ENCODE measurements at places on chromosomes 5 and 9.
A peak's percentile ranks its signal among the peaks of the same experiment; 100 is the strongest.

- no peak for DNase-seq
Observed at GRCh38 chr9:112382501-112383364, 2.8 kb downstream of the HSDL2 start.

DNA sequence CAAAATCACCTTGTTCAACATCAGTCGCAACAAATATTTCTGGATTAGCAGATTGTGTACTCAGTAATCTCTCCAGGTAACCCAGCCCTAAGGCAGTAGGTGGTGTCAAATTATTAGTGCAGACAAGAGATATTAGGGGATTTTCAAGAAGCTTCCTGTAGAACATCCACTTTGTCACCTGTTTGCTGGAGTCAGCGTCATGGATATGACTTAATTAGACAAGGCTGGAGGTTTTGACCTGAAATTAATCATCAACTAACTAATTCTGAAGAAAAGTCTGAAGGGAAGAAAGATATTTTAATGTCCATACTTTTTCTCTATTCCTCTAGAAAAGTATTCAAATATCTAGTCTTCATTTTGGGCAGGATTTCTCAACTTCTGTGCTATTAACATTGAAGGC, 91.4 kb upstream of the CCDC112 start:
- no peak for DNase-seq

- no peak for DNase-seq
Observed at GRCh38 chr5:180469586-180469865, 24.7 kb upstream of the CNOT6 start.

GRCh38 chr5:37840053-37841034, 503 bp upstream of the GDNF start:
- DNase-seq = peak; percentile 77

GRCh38 chr5:7851617-7852289, 820 bp upstream of the CFAP90 start:
- DNase-seq = no peak

GRCh38 chr9:109011231-109011671, 2.0 kb downstream of the CTNNAL1 start:
- DNase-seq = peak; percentile 42

GRCh38 chr5:179854356-179854755, 4.3 kb downstream of the MRNIP start:
- no peak for DNase-seq

DNA sequence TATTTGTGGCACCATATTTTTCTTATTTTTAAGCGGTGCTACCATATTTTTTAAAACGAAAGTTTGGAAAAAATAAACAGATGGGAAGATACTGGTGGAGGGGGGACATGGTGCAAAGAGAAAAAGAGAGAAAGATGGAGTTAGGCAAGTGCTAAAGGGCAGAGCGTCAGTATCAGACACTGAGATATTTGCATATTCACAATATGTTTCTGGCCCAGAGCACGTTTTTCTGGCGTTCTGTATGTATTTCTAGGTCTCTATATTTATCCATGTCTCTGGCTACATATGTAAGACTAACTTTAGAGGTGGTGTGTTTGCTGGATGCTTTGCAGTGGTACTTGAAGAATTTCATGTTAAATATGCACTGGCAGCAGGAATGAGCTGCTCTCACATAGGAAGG, 414.0 kb downstream of the TLE4 start:
- DNase-seq = no peak

DNA sequence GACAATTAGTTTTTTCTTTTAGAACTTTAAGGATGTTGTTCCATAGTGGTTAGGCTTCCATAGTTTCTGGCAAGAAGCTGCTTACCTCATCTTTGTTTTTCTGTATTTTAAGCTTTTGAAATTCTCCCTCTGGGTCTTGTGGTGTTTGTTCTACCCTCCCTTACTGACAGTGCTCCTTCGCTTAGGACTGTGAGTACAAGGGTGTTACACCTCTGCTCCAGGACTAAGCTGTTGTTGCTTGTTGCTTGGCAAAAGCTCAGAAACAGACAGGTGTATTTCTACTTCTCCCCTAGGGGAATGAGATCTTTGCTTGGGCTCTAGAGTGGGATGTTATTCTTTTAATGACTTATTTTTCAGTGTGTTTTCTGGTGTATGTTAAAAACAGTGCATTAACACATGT, 225.2 kb downstream of the WDR70 start:
- DNase-seq = no peak

GRCh38 chr5:143992496-143992895, 178.0 kb downstream of the YIPF5 start:
- no peak for DNase-seq

DNA sequence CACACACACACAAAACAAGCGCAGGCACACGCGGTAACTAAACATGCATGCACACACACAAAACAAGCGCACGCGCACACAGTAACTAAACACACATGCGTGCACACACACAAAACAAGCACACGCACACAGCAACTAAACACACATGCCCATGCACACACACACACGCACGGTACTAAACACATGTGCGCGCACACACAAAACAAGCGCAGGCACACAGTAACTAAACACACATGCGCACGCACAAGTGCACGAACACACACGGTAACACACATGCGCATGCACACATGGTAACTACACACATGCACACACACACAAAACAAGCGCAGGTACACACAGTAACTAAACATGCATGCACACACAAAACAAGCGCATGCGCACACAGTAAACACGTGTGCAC, 19.9 kb upstream of the SLC6A3 start:
- no peak for DNase-seq

- DNase-seq = no peak
Observed at GRCh38 chr5:65021527-65022226, 252.9 kb downstream of the CWC27 start.

DNA sequence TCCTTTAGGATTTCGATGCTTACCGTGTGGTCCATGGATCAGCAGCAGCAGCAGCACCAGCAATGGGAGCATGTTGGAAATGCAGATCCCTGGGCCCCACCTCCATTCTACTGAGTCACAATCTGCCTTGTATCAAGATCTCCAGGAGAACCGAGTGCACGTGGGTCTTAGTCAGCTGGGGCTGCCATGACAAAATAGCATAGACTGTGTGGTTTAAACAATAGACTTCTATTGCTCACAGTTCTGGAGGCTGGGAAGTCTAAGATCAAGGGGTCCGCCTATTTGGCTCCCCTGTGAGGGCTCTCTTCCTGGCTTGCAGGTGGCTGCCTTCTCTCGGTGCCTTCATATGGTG, 1.3 kb upstream of the PROP1 start:
- DNase-seq = no peak

DNA sequence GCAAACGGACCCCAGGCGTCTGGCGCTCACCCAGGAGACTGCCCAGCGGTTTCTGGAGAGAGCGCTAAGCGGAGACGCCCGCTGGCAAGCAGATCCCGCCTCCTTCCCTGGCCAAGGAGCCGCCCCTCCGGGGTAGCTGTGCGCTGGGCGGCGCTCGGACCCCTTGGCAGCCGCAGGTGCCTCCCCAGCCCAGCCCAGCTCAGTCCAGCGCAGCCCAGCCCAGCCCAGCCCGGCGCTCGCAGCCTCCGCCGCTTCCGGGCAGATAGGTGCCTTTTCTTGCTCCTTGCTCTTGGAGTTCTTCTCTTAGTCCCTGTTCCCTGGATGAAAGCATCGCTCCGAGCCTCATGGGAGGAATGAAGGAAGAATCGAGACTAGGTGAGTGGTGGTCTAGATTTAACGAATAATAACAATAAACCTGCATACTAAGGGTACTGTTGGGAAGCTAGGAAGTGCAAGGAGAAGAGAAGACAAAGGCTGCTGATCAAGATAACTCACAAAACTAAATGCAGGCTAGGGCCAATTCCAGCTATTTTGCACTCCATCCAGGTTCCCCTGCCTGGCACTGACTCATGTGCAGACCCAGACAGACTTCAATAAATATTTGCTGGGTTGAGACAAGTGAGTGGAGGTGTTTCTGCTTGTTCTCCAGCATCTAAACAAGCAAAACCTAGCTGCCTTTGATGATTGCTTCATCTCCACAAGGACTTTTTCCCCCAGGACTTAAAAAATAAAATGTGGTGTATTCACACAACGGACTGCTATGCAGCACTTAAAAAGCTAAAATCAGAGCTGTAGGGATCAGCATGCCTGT, at the start of gene STK32A:
TSS of gene STK32A (plus strand) at position 202 of the 811 bp plus-strand sequence. CDS start 4,609 bp downstream, outside the sequence.
- peak; percentile 3 for DNase-seq

DNA sequence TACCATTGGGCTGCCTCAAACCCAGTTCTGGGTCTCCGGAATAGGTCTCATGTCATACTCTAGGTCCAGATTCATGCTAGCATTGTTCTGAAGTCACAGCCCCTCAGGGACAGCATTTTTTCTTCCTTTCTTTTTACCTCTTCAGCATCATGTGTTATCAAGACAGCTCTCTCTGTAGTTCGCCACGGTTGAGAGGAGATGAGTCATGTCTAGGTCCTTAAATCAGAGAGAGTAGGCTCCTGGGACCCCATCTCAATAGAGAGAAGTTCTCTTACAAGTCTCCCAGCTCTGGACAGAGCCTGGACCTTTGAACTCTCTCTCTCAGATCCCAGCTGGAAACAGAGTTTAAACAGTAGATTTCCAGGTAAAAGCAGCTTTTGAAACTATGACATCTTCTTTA, 332.4 kb upstream of the CD180 start:
- no peak for DNase-seq

DNA sequence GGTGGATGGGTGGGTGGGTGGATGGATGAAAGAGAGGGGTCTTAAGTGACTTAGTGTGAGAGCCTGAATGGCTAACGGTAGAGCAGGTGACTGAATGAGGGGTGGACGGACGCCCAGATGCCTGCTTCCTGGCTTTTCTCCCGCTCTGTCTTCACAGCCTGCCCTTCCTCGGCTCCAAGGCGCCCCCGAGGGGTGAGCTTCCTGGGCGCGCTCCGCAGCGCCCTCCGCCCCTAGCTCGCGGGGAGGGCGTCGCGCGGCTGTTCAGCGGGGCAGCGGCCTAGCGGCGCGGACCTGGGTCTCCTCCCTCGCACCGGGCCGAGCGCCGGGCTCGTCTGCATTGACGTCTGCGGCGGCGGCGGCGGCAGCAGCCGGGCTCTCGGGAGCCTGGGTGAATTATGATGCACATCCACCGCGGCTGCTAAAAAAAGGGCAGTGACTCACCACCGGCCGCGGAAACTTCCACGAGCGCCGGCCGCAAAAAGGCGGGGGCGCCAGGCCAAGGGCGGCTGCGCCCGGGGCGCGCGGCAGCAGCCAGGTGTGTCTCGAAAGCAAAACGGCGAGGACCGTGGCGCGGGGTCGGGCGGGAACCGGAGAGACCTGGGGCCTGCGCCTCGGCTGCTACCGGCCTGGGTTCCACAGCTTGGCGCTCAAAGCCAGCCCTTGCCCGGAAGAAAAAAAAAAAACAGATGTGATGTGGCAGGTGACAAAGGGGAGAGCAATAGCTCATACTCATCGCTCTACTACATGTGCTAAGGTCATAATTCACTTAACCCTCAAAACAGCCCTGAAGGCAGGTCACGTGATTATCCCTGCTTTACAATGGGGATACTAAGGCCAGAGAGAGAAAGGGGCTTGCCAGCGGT, 143.0 kb upstream of the ADRA1B start:
- peak; percentile 87 for DNase-seq
